ENCODE measurements at places on chromosomes 6 and 20.

DNA sequence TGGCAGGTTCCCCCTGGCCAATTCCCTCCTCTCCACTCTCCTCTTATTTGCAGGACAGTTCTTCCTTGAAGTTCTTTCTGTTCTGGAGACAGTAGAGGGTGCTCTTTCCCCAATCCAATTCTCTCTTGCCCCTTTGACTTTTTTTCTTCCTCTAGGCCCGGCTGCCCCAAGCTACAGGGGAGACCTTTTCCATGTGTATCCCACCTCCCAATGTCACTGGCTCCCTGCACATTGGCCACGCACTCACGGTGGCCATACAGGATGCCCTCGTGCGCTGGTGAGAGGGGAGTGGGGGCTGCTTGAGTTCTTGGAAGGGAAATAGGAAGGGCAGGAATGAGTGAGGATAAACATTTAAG lies 1.5 kb downstream of the VARS2 start:
- DNase-seq = peak; percentile 87

GRCh38 chr6:110412360-110412759 lies 3.0 kb downstream of the DDO start:
- DNase-seq = no peak

DNA sequence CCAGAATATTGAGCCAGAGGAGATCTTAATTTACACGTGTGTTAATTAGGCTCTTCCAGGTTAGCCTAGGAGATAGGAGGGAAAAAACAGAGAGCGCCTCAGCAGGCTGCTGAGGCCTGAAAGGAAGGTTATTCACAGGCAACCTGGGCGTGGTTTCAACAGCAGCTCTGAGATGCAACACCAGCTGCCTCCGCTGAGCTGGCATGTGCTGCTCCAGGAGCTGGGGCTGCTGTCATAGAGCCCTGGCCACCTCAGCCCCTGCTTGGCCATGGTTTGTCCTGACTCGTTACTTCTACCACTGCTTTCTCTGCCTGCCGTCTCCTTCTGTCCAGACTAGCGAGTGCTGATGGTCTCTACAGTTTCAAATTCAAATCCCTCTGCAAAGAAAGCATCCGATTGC lies 32.4 kb upstream of the RPP40 start:
- DNase-seq = no peak

- no peak for DNase-seq
Observed at GRCh38 chr20:16107172-16107870, 465.9 kb downstream of the KIF16B start.

DNA sequence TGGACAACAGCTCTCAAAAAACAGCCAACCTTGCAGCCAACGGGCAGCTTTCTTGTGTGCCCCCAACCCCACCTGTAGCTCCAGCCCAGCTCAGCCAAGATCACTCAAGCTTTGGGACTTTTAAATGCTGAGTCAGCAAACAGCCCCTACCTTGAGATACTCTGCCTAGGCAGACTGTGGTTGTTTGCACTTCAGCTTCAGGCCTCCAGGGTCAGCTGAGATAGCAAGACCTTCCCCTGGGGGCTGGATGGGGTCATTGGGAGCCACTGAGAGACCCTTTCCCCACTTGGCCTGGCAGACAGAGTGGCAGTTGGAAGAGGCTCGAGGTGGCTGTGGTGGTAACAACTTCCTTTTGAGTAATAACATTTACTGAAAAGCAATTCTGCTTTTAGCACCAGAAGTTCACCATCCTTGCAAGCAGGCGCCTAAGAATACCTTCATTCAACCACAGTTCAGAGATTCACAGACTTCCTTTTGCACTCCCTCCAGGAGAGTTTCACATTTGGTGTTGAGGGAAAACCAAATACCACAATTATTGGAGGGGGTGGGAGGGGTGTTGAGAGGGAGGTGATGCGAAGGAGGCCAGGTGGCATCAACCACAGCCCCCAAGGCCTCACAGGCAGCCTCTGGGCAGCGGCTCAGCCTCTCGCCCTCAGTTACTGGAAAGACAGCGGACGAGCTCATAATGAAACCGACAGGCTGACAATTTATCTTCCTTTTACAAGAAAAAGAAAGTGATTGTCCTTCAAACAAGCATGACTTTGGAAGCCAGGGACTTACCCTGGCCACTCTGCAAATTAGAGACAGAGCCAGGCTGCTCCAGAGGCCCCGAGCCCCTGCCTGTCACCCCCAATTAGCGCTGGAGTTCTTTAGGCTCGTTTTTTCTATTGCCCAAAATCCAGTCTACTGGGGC lies 148.1 kb downstream of the CEBPB start:
- no peak for DNase-seq

GRCh38 chr6:41720262-41720620 lies 15.2 kb downstream of the TFEB start:
- no peak for DNase-seq

DNA sequence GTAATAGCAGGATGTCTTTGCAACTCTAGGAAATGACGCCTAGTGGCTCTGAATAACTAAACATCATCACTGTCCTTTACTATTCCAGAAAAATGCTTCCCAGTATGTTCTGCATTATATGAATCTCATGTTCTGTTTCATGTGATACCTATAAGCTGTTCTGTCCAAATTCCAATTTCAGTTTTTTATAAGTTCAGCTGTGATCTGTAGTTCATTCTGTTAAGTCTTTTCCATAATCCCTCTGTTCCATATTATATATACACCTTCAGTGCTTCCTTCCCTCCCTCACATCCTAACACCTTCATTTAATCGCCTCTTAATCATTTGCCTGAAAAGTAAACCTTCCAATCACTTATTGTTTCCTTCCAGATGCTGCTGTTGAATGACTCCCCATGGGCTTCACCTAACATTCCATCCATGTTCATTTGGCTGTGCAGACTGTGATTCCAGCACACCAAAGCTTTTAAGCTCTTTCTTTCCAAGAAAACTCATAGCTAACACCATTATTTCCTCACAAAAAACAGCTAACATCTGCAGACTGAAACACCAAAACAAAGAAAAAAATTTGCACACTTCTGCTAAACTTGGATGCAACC lies 18.6 kb downstream of the HMGCLL1 start:
- DNase-seq = no peak

- DNase-seq = no peak
Observed at GRCh38 chr6:87196275-87196842, 41.0 kb downstream of the ZNF292 start.

DNA sequence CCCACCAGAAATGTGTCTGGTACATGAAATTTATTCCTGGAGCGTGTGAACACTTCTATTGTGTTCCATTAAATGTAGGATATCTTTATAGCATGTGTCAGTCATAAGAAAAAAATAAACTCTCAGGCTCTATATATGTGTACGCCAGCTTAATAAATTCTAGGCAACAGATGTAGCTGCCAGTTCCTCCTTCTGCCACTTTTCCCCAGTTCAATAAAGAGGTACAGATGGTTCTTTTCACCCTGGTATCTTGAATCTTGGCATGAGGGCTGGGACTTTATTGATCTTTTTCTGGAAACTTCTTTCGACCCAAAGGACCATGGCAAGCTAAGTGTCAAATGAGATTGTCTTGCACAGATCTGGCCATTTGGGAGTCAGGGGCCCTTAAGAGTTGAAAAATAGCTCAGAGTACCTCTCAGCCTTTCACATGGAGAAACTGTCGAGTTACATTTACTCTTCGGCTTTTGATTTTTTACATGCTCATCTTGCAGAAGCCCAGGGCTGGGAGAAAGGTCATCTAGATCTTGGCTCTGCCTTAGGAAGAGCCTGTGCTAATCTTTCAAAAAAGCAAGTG lies 240.9 kb downstream of the DOK5 start:
- DNase-seq = no peak

- no peak for DNase-seq
Observed at GRCh38 chr20:62287759-62288534, 14.8 kb upstream of the ADRM1 start.

All from HTR-8/SVneo (cell line).